ENCODE measurements at places on chromosomes 5 and 9. TPM values are rescaled to one million over a fixed set of nuclear protein-coding genes. Genes with fewer than 3 reads are reported as not detected.

DNA sequence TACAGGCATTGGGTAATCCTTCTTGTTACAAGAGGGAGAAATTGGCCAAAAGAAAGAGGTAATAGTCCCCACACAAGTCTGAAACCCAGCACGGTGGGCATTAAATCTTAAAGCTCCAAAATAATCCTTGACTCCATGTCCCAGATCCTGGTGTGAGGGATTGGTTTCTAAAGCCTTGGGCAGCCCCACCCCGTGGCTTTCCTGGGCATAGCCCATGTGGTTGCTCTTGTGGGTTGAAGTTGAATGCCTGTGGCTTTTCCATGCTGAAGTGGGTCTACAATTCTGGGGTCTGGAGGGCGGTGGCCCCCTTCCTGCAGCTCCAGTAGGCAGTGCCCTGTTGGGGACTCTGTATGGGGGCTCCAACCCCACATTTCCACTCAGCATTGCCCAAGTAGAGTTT is 91.8 kb upstream of the LARP1 start:
- H3K4me3 ChIP-seq = no peak overlapping the region
- no peaks in the 10 kb centered on the region for H3K27me3 ChIP-seq
- no peaks in the 10 kb centered on the region for H3K4me1 ChIP-seq

DNA sequence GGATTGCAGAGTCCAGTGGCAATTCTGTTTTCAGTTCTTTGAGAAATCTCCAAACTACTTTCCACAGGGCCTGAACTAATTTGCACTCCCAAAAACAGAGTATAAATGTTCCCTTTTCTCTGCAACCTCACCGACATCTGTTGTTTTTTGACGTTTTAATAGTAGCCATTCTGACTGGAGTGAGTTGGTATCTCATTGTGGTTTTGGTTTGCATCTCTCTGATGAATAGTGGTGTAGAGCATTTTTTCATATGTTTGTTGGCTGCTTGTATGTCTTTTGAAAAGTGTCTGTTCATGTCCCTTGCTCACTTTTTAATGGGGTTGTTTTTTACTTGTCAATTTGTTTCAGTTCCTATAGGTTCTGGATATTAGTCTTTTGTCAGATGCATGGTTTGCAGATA is 72.6 kb downstream of the PALM2AKAP2 start:
- peaks cover 6% of the 10 kb centered on the region for H3K4me1 ChIP-seq
- no peak for DNase-seq
- H3K36me3 ChIP-seq = no peaks in the 10 kb centered on the region
- H3K4me3 ChIP-seq = no peak overlapping the region

- H3K27ac ChIP-seq = no peak overlapping the region
- H3K27me3 ChIP-seq = peaks cover 10% of the 10 kb centered on the region
- peaks cover 13% of the 10 kb centered on the region for H3K4me1 ChIP-seq
- H3K36me3 ChIP-seq = no peaks in the 10 kb centered on the region
- peak overlapping the region; percentile 51 for H3K4me3 ChIP-seq
Measured at GRCh38 chr9:21974722-21975409, 19.3 kb downstream of the CDKN2A start.

GRCh38 chr5:39675676-39676075 is 250.9 kb upstream of the DAB2 start:
- H3K4me3 ChIP-seq = no peak overlapping the region
- no peak for DNase-seq
- no peaks in the 10 kb centered on the region for H3K36me3 ChIP-seq
- H3K27me3 ChIP-seq = no peaks in the 10 kb centered on the region
- H3K27ac ChIP-seq = no peak overlapping the region
- no peaks in the 10 kb centered on the region for H3K4me1 ChIP-seq

- H3K27ac ChIP-seq = no peak overlapping the region
- no peak for DNase-seq
- no peak overlapping the region for H3K4me3 ChIP-seq
- no peaks in the 10 kb centered on the region for H3K27me3 ChIP-seq
Measured at GRCh38 chr5:178116143-178116885, 3.0 kb downstream of the N4BP3 start.

- no peaks in the 10 kb centered on the region for H3K36me3 ChIP-seq
- no peaks in the 10 kb centered on the region for H3K27me3 ChIP-seq
- DNase-seq = no peak
- no peak overlapping the region for H3K27ac ChIP-seq
- H3K4me1 ChIP-seq = no peaks in the 10 kb centered on the region
Measured at GRCh38 chr5:73122875-73123810, 2.8 kb downstream of the TMEM171 start.

GRCh38 chr5:37754976-37755375 is 84.9 kb downstream of the GDNF start:
- H3K27me3 ChIP-seq = no peaks in the 10 kb centered on the region
- H3K27ac ChIP-seq = no peak overlapping the region
- H3K4me3 ChIP-seq = no peak overlapping the region
- no peaks in the 10 kb centered on the region for H3K4me1 ChIP-seq

- no peak overlapping the region for H3K4me3 ChIP-seq
- no peaks in the 10 kb centered on the region for H3K27me3 ChIP-seq
- no peaks in the 10 kb centered on the region for H3K4me1 ChIP-seq
- H3K36me3 ChIP-seq = no peaks in the 10 kb centered on the region
- H3K27ac ChIP-seq = no peak overlapping the region
Measured at GRCh38 chr9:90881648-90882047, 80.0 kb downstream of the SYK start.

DNA sequence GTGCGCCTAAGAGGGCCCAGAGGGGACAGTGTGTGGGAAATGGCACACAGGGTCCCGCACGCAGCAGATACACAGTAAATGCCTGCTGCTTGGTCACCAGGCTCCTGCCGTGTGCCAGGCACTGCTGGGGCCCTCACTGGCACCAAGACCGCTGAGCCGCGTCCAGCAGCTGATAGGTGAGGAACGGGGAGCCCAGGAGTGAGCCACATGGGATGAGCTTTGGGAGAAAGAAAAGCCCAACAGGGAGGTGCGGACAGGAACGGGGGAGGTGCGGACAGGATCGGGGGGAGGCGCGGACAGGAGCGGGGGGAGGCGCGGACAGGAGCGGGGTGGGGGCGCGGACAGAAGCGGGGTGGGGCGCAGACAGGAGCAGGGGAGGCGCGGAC is 16.5 kb downstream of the GPSM1 start:
- no peak overlapping the region for H3K4me3 ChIP-seq
- H3K27ac ChIP-seq = no peak overlapping the region
- no peak for DNase-seq

- H3K4me3 ChIP-seq = no peak overlapping the region
- DNase-seq = no peak
- no peaks in the 10 kb centered on the region for H3K27me3 ChIP-seq
- no peaks in the 10 kb centered on the region for H3K36me3 ChIP-seq
- H3K27ac ChIP-seq = no peak overlapping the region
Measured at GRCh38 chr5:80796846-80797245, 142.1 kb upstream of the DHFR start.

DNA sequence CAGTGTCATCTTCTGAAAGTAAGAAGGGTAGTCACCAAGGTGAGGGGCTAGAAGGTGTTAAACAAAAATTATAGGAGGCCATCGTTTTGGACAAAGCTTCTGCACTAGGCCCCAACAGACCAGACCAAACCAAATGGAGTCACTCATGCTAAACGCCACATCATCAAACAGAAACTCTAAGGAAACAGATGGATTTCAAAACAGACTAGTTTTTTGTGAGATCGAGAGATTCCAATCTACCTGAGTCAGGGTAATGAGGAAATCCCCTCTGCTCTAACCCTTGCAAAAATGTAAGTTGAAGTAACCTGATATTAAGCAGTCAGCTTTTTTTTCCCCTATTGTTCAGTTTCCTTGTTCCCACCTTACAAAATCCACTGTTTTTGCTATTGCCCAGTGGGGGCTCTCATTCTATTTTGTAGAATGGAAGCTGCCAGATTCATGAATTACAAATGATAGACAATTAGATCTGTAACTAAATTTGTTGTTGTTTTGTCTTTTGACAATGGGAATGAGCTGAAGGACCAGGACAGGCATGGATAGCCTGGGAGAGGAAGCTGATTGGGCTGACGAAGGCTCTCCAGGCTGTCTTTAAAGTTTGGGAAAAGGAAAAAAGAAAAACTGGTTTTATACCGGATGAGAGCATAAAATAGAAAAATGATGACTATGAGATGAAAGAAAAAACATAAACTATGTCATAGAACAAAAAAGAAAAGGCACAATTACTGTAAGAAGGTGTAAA is 94.7 kb upstream of the ADAMTSL1 start:
- H3K27ac ChIP-seq = no peak overlapping the region
- no peaks in the 10 kb centered on the region for H3K4me1 ChIP-seq
- H3K36me3 ChIP-seq = no peaks in the 10 kb centered on the region
- no peaks in the 10 kb centered on the region for H3K27me3 ChIP-seq

- peaks cover 2% of the 10 kb centered on the region for H3K4me1 ChIP-seq
- H3K27me3 ChIP-seq = no peaks in the 10 kb centered on the region
- H3K36me3 ChIP-seq = no peaks in the 10 kb centered on the region
- DNase-seq = no peak
Measured at GRCh38 chr9:88502552-88503034, 32.4 kb upstream of the NXNL2 start.

- no peak overlapping the region for H3K4me3 ChIP-seq
- no peak for DNase-seq
- no peak overlapping the region for H3K27ac ChIP-seq
- no peaks in the 10 kb centered on the region for H3K27me3 ChIP-seq
- H3K36me3 ChIP-seq = no peaks in the 10 kb centered on the region
Measured at GRCh38 chr5:62256161-62257019, 49.6 kb upstream of the KIF2A start.

DNA sequence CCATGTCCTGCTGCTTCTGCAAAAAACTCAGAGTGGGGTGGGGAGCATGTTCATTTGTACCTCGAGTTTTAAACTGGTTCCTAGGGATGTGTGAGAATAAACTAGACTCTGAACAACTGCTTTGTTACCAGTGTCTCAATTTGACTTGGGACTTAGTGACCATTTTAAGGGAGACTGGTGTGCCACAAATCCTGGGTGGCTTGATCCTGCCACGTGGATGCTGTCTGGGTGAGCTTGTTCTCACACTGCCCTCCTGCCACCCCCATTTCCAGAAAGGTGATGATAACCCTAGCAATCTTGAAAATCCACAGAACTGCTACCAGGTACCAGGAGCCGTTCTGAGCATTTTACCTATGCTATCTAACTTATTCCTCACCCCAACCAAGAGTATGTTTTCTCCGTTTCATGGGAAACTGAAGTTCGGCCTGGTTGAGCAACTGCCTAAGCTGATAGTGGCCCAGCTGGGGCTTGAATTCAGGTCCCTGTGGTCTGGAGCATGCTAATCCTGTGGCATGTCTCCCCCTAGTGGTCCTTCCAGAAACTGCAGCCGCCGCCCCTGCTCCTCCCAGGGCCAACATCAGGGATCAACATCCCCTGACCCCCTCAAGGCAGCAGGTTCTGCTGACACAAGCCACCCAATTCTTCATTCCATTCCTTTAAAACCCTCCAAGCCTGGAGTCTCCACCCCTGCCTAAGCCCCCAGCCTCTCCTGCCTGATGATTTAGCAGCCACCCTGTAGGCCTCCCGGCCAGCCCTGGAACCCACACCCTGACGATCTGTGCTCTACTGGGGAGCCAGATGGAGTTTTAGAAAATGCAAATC is 2.8 kb downstream of the IL3 start:
- no peaks in the 10 kb centered on the region for H3K36me3 ChIP-seq
- DNase-seq = peak; percentile 86
- no peaks in the 10 kb centered on the region for H3K27me3 ChIP-seq
- no peak overlapping the region for H3K27ac ChIP-seq

DNA sequence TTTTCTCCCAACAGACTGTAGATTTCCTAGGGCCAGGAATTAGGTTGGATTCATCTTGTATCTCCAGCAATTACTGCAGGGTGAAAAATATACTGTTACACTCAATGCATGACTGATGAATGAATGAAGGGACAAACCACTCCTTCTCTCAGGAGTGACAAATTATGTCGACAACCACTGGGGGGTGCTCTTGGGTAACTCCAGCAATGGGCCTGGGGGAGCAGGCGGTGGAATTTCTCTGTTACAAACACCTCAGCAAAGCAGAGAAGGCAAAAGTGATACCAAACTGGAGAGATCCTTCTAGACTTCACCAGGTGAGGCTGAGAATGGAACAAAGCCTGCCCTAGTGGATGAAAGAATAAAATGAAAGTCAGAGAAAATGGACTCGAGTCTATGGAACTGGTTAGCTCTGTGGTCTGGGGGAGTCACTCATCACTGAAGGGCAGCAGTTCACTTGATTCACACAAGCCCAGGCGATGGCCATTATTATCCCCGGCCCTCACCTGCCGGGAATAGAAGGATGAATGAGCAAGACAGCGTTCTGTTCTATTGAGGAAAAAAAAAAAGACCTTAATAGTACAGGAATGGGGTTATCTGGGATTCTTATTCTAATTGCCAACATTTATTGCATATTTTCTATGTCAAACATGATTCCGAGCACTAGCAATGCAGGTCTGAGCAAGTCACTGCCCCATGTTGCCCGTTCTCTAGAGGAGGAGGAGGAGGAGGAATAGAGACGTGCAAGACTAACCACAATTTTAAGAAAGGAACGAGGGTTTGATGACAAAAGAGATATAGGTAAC is 341.1 kb downstream of the ASTN2 start:
- no peak overlapping the region for H3K4me3 ChIP-seq
- no peaks in the 10 kb centered on the region for H3K27me3 ChIP-seq
- peak; percentile 60 for DNase-seq
- H3K27ac ChIP-seq = no peak overlapping the region
- no peaks in the 10 kb centered on the region for H3K36me3 ChIP-seq

DNA sequence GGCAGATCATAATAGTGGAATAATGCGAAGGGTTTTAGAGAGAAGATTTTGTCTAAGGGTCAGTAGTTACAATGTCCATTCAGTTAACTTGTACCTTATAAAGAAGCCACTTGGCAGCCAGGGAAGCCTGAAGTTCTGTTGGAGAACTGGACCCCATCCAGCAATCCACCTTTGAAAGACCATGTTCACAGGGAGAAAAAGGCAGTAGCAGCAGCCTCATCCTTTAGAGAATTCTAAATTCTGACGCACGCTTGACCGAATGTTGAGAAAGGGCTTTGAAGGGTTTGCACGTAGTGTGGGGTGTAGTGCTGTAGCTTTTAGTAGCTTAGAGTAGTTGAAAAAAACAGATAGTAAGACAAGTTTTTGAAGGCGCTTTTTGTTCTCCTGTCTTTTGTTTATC is 42.8 kb downstream of the MCCC2 start:
- peaks cover 4% of the 10 kb centered on the region for H3K4me1 ChIP-seq
- no peak for DNase-seq
- no peaks in the 10 kb centered on the region for H3K36me3 ChIP-seq
- H3K27me3 ChIP-seq = no peaks in the 10 kb centered on the region
- no peak overlapping the region for H3K27ac ChIP-seq

The FBN2 gene
- total RNA-seq = 17.5 TPM

The SLC46A2 gene
- 1.4 TPM for total RNA-seq

The LMBRD2 gene
- total RNA-seq = 8.2 TPM

The FBP2 gene
- total RNA-seq = 2.5 TPM

The HTR1A gene
- 0.68 TPM for total RNA-seq

The HTR4 gene
- total RNA-seq = 0.56 TPM

The ZBED3 gene
- 7.9 TPM for total RNA-seq

The BTNL8 gene
- 13.1 TPM for total RNA-seq

The CDHR2 gene
- 60.5 TPM for total RNA-seq

The C5orf46 gene
- 6.1 TPM for total RNA-seq

The MCTP1 gene
- 15.5 TPM for total RNA-seq

The ARL14EPL gene
- not detected for total RNA-seq

The ACTBL2 gene
- total RNA-seq = not detected

The RNF20 gene
- 53.1 TPM for total RNA-seq

Data from testis (tissue), 5 donors.